ENCODE measurements at places on chromosomes 3 and 15.

DNA sequence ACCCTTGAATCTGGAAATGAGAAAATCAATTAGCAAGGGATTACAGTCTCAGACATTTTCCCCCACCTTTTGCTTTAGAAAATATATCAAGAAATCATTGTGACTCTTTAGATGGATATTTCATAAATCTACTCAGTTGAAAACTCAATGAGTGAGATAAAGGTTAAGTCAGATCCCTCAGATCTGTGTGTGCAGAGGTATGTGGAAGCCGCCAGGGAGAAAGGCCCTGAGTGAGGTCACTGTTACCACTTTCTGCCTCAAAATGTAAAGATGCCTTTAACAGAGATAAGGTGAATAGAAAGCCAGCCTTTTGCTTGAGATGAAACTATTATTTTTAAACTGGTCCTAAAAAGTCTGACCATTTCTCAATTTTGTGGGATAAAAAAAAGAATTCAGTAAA lies 225.6 kb upstream of the HES1 start:
- DNase-seq, result no peak

- DNase-seq, result no peak
Observed at GRCh38 chr3:23567917-23568316, 237.8 kb upstream of the UBE2E1 start.

DNA sequence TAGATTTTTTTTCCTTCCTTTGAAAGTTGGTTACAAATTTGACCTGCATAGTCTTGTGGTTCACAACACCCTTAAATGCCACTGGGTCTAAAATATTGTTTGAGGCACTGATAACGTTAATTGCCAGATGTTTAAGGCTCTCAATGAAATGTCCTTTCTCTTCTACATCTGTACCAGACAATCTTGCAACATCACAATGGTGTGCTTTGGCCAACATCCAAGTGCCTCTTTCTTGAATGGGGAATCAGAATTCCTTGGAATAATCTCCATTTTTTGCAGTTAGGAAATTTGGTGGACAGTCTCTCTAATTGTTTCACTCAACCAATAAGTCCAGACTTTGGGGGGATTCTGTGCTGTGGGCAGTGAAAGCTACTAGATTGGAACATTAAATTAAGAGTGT lies 26.0 kb upstream of the PEX5L start:
- DNase-seq, result no peak

DNA sequence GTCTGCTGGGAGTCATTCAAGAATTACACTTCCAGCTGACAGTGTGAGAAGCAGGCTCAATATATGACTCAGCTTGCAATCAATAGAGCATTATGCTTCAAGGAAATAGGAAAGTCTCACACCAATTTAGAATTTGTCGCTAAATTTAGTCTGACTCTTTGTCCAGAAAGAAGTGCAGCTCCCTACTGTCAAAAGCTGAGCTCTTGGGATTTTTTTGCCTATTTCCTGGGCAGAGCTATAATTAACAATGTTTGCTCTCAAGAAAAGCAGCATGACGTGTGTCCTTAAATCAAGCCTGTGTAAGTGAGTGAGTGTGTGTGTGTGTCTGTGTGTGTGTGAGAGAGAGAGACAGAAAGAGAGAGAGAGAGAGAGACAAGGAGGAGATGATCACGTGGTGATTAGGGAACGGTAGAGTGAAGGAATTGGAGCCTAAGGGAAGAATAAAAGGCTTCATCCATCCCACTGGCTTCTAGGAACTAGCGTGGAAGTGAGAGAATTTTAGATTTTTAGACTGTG lies 16.4 kb upstream of the SLC35G2 start:
- DNase-seq, result no peak

DNA sequence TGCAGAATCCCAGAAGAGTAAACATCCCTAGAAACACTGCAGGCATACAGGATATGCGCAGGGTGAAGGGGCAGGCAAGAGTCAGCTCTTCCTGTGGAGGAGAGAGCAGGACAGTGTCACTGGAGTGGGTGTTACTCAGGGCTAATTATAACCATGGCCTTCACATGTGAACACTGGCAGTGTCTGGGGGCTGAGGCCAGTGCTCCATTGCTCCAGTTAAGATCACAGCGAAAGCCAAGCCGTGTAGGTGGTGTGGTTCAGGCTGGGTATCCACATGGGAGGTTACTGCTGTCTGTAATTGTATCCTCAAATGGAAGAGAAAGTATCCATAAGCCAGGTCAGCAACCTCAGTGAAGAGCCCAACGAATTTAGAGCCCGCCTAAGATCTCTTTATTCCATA lies 84.6 kb downstream of the MESD start:
- no peak for DNase-seq

GRCh38 chr3:53109891-53110771 lies 20.1 kb downstream of the RFT1 start:
- no peak for DNase-seq

DNA sequence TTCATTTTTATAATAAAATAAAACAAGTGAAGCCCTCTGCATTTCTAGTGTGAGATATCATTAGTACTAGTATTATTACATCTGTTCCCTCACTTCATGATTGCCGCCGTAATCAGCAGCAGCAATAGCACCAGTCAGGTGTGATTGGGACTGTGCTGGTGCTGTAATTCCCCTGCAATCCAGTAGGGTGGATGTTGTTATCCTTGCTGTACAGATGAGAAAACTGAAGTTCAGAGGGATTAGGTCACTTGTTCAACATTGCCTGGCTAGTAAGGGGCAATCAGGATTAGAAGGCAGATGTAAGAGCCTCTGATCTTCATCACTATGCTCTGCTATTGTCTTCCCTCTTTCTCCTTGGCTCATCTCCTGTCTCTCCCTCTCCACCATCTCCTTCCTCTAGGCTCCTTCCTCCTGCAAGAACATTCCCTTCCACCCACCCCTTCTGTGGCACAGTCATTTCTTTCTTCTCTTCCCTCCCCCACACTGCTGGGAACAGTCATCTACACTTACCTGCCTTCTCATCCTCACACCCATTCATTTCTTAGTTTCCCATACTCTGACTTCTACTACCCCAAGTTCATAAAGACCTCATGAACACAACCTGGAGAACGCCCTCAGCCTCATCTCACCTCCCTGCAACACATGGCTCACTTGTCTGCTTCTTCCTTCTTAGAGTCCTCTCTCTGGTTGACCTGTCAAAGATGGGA lies 29.7 kb downstream of the CRYGS start:
- DNase-seq, result no peak

DNA sequence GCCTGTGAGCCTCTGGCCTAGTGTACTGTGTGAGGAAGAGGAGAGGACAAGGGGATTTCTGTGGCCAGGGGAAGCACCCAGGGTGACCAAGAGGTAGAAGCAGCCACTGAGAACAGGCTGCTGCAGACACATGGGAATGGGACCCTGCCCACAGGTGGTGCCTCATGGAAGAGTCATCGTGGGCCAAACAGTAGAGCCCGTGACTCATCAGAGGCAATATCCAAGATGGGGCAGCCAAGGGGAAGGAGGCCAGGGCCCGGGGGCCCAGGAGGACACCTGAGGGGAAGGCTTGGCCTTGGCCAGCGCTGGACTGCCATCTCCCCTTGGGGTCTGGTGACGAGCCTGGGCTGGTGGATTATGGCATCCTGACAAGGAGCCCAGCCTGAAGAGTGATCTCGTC lies 275.0 kb upstream of the LYSMD4 start:
- DNase-seq, result no peak

GRCh38 chr15:88604381-88605188 lies 16.6 kb upstream of the AEN start:
- no peak for DNase-seq

- no peak for DNase-seq
Observed at GRCh38 chr3:61727435-61727834, 166.1 kb downstream of the PTPRG start.

DNA sequence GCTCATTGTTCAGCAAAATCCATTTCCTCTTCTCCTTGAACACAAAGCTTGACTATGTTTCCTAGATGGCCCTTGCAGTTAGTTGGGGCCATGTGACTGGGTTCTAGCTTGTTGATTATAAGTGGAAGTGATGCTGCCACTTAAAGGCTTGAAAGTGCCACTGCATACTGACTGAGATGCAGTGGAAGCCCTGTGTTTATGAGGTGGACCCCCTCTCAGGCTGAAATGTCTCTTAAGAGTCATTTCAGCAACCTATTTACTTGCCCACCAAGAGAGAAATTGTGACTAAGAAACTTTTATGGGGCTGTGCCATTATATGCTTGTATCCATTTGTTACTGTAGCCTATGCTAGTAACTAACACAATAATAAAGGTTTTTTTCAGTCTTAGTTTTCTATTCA lies 8.4 kb upstream of the ANP32A start:
- DNase-seq, result no peak

DNA sequence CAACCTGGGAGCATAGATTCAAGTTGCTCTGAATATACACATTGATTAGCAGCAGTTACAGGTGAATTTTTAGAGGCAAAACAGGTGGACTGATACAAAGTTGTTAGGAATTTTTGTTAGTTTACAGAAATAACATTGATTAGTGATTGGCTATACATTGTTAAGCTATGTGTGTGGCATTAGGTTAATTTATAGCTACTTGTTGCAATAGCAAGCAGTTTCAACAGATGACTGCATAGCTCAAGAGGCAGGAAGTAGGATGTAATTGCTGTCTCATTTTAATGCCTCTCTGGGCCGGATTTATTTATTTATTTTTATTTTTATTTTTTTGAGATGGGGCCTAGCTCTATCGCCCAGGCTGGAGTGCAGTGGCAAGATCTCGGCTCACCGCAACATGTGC lies 99.7 kb downstream of the TCF12 start:
- DNase-seq, result no peak

DNA sequence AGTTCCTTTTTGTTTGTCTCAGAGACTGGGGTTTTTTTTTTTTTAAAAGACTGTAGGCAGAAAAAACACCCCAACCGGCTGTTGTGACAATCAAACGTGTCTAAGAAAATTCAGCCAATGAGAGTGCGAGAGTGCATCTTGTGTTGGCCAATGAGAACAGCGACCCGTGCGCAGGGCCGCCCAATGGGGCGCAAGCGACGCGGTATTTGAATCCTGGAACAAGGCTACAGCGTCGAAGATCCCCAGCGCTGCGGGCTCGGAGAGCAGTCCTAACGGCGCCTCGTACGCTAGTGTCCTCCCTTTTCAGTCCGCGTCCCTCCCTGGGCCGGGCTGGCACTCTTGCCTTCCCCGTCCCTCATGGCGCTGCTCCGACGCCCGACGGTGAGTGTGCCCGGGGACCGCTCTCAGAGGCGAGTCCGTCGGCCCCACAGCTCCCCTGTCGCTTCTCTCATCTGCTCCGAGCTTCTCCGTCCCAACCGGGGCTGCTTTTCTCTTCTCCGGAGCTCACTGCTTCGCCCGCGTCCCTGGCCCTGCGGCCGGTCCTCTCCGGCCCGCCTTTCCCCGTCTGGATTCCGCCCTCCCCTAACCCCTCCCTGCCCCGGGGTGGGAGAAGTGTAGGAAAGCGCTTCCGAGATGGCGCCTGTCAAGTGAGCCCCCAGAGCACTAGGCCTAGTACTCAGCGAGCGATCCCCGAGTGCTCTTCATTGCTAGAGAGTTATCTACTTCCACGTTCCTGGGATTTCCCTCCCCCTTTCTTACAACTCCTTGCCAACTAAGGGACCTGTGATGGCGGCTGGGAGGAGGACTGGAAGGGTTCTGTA lies at the start of gene CCNB2:
TSS of gene CCNB2 (plus strand) at position 235 of the 821 bp plus-strand sequence. CDS start at position 358, 123 bp downstream.
- DNase-seq, result peak; percentile 70

- no peak for DNase-seq
Observed at GRCh38 chr3:53253707-53254508, 1.9 kb downstream of the TKT start.

Measured in CD8-positive, alpha-beta T cell (primary cell).